ENCODE measurements at places on chromosomes 6 and 20.

DNA sequence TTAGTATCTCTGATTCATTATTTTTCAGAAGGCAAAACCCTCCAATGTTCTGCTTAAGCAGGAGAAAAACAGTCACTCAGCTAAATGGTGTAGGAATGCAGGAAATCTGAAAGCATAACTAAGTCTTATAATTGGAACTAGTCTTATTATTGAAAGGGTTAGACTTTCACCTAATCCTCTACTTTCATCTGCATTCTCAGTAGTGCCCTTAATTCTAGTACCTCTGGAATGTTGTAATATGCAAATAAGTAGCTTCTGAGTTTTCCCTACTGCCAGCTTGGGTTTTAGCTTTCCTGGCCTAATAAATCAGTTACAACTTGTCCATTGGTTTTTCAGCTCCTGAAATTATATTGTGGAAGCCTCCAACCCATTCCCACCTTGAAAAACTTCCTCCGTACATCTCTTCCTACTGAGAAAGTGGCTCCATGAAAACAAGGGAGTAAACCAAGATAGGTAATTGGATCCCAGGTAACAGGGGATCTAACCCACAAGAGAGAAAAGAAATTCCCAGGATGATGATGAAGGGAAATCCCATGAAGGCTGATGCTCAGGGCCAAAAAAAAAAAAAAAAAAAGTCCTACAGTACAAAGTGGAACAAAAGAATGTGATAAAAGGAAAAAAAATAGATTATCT, 147.0 kb downstream of the TBC1D32 start:
- DNase-seq, result no peak

DNA sequence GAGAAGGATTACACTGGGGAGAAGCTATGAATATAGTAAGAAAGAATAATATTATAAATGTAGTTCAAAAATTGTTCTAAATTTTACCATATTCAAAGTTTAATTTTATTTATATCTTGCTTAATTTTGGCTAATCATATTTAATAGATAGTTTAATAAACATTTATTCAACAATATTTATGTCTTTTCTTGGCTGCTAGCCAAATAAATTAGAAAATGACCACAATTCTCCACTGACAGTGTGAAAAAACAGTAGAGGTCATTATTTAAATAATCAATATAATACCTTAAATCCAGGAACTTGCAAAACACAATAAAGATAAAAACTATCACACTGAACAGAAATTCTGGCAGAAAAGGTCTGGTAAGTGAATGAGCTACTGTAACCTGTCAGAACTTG, 145.9 kb downstream of the IPCEF1 start:
- no peak for DNase-seq

DNA sequence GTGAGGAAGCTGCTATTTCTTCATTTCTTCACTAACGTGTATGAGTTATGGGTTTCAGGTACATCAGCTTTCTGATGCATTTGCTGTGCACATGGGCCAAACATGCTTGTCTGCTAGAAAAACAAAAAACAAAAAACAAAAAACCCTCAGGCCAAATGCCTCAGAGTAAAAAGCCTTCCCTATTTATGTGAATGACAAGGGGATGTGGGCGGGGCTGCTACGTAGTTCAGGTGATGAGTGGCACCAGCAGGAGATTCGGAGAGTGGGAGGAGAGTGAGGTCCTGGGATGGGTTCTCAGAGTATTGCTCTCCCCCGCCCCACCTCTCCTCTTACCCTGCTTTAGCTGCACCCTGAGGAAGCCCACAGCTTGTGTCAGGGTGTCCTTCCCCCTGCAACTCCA, 596.8 kb upstream of the JAG1 start:
- DNase-seq, result no peak

DNA sequence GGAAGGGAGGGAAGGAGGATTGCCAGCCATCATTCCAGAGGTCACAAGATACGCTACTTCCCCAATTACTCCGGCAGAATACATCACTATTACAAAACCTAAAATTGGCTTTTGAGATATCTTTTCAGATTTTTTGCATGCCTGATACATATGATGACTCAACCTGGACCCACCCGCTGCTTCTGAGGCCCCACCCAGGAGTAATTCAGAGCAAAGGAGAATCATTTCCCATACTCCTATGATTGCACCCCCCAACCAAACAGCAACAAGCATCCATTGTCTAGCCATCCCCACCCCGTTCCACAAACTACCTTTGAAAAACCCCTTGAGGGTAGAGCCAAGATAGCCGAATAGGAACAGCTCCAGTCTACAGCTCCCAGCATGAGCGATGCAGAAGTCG, 163.5 kb upstream of the GJE1 start:
- no peak for DNase-seq

DNA sequence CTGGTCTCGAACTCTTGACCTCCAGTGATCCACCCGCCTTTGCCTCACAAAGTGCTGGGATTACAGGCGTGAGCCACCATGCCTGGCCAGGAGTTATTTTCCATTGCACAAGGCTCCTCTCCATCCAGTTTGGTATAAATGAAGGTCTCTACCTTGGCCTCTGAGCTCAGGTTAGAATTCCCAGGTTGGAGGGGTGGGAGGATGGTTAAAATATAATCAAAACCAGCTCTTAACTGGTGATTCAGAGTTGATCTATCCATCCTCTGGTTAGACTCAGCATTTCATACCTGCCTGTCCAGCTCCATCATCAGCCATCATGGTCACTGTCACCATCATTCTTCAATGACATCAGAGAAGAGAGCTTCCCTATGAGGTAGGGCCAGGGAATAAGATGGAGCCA, 2.6 kb upstream of the SLC22A7 start:
- no peak for DNase-seq

GRCh38 chr6:70599187-70599586, 32.5 kb downstream of the SDHAF4 start:
- no peak for DNase-seq

DNA sequence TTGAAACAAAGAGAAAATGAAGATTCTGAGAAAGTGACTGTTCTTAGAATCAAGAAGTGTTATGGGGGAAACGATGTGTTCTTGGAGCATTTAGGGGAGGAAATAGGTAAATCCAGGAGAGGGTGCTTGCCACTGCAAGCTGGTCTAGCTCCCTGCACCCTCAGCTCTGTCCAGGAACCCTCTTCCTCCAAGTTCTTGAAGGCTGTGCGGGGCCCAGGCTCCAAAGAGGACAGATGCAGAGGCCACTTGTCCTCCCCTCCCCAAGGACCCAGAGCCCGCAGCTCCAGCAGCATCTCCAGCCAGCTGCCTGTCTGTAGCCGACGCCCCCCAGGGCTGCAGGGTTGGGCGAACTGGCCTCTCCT, 87.9 kb downstream of the CDC5L start:
- no peak for DNase-seq

- no peak for DNase-seq
Observed at GRCh38 chr6:114181664-114182063, 161.2 kb downstream of the HS3ST5 start.

Measured in inflammatory macrophage treated with lipopolysaccharide for 4 hours (primary cell).